Memory B cell (primary cell): ENCODE measurements at places on chromosomes 12 and 14.
A peak's percentile ranks its signal among the peaks of the same experiment; 100 is the strongest.

- no peak for DNase-seq
Measured at GRCh38 chr14:30698463-30698862, 76.3 kb downstream of the SCFD1 start.

GRCh38 chr12:100254876-100255275 is 12.0 kb downstream of the DEPDC4 start:
- no peak for DNase-seq

- no peak for DNase-seq
Measured at GRCh38 chr14:77843195-77843594, 43.3 kb downstream of the ADCK1 start.

DNA sequence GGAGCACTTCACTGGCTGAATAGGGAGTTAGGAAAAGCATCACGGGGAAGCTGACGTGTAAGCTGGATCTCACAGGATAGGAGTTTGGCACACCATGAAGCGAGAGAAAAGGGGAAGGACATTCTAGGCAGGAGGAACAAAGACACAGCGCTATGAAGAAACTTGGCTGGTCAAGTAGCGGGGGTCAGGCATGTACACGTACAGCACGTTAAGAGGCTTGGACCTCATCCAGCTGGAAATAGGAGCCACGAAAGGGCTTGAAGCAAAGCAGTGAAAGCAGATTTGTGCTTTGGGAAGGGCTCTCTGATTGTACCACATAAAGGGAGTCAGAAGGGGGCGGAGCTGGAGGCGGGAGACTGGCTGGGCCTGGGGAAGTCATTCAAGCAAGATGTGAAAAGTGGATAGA is 19.6 kb upstream of the GALNT8 start:
- no peak for DNase-seq

- DNase-seq = no peak
Measured at GRCh38 chr14:46399049-46399448, 252.5 kb downstream of the RPL10L start.

GRCh38 chr14:71932229-71932981 is at the start of gene RGS6:
TSS of gene RGS6 (plus strand) at chr14:71932429.
- no peak for DNase-seq

- peak; percentile 46 for DNase-seq
Measured at GRCh38 chr12:92444763-92445162, 258.0 kb upstream of the PLEKHG7 start.
